ENCODE measurements at places on chromosomes 1 and 21.

DNA sequence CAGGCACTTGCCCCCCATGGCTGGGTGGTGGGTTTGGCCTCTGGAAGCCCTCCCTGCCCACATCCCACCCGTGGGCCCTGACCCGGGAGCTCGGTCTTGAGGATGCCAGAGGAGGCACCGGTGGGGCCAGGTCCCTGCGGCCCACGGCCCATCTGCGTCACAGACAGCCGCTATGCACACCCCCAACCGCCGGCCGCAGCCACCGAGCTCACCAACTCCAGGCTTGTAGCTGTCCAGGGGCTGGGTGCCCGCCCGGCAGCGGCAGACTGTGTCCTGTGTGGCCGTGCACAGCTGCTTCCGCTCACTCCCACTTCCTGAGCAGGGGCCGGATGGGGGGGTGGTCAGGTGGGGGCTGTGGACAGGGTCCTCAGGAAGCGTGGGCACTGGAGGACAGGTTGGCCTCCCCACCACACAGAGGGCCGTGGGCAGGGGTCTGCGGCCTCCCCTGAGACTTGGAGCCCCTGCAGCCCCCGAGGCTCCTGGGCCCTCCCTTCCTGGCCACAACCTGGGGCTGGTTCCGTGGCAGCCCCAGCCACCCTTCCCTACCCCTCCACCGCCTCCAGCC is 1.1 kb downstream of the TNFRSF4 start:
- DNase-seq: no peak

- DNase-seq: no peak
These were observed 144.5 kb downstream of the OMA1 start for GRCh38 chr1:58401991-58402390.

DNA sequence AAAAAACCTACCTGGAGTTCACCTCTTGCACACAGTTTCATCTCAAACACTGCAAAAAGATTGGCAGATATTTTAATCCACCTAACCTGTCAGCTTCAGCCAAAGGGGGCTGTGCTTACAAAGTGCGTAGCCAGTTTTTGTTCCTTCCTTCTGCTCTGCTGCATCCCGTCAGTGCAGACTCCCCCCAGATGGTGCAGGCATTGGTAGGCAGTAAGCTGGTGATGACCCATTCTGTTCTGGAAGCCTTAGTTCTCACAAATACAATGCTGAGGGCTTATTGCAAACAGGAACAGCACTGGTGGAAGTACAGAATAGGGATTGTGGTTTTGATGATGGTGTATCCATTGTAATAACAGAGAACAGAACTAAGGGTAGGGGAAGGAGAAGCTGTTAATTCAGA is 239.5 kb downstream of the RYR2 start:
- no peak for DNase-seq

DNA sequence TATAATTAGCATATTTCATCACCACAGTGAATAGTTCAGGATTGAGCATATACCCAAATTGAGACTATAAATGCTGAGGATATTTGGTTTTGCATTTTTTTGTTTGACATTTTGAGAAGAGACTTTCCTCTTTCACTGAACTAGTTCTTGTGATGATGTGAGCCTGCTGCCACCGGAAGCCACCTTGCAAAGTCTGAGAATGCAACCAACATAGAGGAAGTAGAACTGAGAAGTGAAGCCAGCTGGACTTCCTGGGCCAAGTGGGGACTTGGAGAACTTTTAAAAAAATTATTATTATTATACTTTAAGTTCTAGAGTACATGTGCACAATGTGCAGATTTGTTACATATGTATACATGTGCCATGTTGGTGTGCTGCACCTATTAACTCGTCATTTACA is 102.3 kb downstream of the RPE65 start:
- no peak for DNase-seq

DNA sequence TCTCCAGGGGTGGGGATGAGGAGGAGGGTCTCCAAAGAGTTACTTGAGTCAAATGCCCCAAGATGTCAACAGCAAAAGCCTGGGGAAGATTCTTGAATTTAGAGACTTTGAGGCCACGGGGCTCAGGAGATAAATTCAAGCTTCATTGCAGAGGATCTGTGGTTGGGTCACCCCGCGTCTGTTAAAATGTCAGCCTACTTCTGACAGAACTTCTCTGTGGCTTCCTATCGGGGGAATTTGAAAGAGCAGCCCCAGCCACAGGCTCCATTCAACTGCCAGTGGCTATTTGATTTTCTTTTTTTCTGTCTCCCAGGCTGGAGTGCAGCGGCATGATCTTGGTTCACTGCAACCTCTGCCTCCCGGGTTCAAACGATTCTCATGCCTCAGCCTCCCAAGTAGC is 62.5 kb upstream of the EFHD2 start:
- DNase-seq: no peak

GRCh38 chr1:90371448-90371813 is 345.7 kb downstream of the BARHL2 start:
- no peak for DNase-seq

- DNase-seq: no peak
These were observed 8.5 kb upstream of the NBL1 start for GRCh38 chr1:19635646-19636045.

- DNase-seq: no peak
These were observed 58.4 kb upstream of the PARP1 start for GRCh38 chr1:226466296-226466695.

DNA sequence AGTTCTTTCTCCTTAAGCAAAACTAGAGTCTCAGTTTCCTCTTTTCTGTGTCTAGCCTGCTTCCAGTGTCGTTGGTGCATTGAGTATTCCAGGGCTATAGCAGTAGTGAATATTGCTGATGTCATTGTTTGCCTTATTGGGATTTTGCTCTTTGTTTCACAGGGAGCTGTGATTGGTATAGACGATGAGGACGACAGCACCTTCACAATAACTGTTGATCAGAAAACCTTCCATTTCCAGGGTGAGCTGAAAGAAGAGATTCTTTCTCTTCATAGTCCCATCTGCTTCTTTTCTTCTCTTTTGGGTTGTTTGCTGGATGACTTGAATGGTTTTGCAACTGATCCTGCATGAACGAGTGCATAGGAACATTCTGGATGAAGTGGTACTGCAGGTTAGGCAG is 52.4 kb downstream of the OSBPL9 start:
- DNase-seq: no peak

GRCh38 chr1:204841798-204842197 is 28.9 kb upstream of the NFASC start:
- DNase-seq: no peak

GRCh38 chr1:25123551-25123950 is 108.8 kb downstream of the SYF2 start:
- DNase-seq: no peak

DNA sequence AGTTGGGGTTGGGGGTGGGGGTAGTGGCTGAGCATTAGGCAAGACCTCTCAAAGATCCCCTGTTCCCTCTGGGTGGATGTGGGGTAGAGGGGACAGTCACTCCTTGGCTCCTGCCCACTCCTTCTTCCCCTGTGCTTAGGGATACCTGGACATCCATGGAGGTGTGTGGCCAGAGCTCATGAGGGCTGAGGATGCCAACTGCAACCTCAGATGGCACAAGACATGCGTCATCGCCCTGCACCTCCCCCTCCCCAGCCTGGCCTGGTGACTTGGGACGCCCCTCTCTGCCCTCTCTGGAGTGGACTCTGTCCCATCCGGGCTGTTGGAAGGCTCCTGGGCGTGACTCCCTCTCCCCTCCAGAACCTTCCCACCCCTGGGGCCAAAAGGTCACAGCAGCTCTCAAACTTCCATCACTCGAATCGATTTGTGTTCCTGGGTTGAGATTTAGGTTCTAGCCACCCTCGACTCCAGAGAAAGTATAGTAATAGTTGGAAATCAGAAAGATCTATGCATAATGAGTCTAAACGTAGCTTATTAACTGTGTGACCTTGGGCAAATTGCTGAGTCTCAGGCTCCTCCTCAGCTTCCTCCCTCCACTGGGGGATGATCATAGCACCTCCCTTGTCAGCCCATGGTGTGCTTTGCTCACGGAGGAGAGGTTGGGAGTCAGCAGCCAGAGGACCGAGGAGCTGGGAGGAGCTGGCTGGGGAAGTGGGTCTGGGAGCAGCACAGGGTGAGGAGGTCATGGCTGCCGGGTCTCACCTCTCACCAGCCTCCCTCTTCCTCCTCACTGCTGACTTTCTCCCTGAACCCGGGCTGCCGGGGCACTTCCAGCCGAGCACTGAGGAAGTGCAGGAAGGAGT is 2.2 kb upstream of the PTPN7 start:
- DNase-seq: no peak

DNA sequence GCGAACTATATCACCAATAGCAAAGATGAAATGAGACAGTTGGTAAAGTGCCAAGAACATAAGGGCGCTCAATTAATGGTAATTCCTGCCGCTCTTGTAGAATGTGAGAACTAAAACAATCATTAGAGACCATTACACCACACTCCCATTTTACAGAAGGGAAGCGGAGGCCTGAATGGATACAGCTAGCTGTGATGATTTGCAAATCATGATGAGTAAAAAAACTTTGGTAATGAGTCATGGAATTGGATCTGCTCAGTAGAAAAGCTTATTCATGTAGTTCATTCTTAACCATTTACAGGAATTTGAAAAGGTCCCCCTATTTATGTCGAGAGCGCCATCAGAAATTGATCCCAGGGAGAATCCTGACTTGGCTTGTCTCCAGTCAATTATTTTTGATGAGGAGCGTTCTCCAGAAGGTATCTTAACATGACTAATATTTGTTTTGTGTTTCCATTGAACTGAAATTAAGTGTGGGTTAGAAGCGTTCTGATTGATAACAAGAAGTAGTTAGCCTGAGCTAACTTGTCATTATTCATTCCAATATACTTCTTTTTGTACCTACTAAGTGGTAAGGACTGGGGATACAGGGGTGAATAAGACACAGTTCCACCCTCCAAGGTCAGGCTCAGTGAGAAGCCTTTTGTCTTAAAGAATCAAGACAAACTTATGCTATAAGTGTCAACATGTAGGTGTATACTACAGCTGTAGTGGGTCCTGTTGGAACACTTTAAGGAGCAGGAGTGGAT is 812 bp downstream of the TTC4 start:
- DNase-seq: peak; percentile 17

GRCh38 chr1:15031251-15031933 is 122.2 kb upstream of the TMEM51 start:
- DNase-seq: no peak

DNA sequence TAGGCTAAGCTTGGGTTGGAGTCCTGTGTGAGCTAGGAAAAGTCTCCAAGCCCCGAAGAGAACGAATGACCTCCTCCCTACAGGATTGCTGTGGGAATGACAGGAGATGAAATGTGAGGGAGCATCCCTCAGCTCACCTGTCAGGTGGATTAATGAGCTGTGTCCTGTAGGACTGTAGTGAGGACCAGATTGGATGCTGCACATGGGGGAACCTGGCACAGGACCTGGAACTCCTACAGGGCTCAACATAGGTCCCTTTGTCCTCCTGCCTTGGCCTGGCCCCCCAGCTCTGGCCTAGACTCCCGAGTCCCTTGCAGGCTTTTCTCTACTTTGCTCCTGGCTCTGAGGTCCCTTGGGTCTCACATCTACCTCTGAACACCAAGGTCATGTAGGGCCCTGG is 155.7 kb downstream of the PTPRU start:
- no peak for DNase-seq

- DNase-seq: no peak
These were observed 55.0 kb downstream of the S1PR1 start for GRCh38 chr1:101291562-101292380.

GRCh38 chr1:165824269-165824643 is 3.2 kb upstream of the UCK2 start:
- no peak for DNase-seq

- DNase-seq: no peak
These were observed 123.0 kb downstream of the DYRK1A start for GRCh38 chr21:37489553-37489952.

DNA sequence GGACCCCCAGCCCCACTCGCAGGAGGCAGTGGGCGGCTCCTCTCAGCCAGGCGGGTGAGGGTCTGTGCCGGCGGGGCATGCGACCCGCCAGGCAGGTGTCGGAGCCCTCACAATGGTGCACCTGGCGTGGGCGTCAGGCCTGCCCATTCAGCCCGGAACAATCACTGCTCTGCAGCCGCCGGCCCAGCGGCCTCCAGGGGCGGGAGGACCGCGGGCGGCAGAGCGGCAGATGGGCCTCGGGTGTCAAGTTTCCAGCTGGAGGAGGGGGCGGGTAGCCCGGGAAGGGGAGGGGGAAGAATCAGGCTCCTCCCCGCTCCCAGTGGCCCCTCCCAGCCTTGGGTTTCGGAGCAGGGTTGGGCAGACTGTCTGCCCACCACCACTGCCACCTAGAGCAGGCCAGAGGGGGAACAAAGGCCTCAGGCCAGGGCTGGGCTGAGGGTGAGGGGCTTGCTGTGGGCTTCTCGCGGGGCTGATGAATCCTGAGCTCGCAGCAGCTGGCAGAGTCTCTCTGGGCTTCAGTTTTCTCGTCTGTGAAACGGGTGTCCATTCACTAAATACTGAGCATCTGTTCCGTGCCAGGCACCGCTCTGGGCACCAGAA is 39.5 kb upstream of the CASZ1 start:
- DNase-seq: no peak

DNA sequence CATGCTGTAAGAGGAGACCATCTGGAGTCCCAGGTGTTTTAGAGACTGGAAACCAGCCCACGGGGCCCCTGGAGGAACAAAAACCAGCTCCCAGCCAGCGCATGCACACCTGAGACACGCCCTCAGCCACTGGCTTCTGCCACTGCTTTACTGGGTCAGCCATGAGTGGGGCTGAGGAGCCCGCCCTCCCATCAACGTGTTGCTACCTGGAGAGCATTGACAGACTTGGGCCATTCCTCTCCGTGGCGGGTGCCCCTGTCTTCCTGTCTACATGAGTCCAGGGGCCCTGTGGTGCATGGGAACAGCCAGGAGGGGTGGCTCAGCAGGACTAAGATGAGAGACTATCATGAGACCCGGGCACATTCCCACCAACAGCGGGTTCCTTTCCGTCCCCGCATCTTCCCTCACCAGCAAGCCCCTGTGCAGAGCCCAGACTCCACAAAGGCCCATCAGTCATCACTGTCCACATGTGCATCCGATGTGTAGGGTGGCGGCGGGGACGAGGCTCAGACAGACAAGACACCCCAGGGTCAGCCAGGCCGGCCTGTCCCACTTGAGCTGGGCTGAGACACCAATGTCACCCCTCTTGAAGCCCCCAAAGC is 45.4 kb upstream of the POFUT2 start:
- no peak for DNase-seq

- DNase-seq: no peak
These were observed 126.5 kb downstream of the CRYAA start for GRCh38 chr21:43295066-43295958.

GRCh38 chr1:224192082-224192788 is 9.2 kb downstream of the DEGS1 start:
- DNase-seq: no peak

- DNase-seq: peak; percentile 62
These were observed 32.0 kb downstream of the MAP7D1 start for GRCh38 chr1:36187800-36188593.
